Naive B cell (primary cell): ENCODE measurements at places on chromosomes 13 and 19.

DNA sequence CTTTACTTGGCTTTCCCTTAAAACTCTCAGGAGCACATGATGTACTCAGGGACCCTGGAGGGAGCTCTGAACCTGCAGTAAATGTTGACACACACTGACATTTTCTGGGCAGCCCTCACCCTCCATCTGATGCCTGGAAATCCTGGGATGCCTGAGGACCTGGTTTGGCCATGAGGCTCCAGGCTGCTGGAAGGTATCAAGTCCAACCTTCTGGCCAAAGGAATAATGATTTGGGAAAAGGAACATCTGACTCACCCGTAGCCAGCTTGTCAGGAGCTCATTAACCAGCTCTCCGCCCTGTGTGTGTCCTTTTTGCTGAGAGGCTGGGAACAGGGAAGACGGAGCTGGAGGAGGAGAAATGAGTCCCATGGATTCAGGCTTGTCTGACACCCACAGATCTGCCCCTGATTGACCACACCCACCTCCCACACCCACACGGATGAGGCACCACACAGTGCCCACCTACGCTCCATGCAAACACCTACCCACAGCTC lies 10.3 kb downstream of the ZNF558 start:
- DNase-seq = no peak

- DNase-seq = no peak
Measured at GRCh38 chr19:6133231-6133630, 2.2 kb upstream of the ACSBG2 start.

GRCh38 chr19:2421581-2422306 lies 5.6 kb downstream of the TIMM13 start:
- no peak for DNase-seq

DNA sequence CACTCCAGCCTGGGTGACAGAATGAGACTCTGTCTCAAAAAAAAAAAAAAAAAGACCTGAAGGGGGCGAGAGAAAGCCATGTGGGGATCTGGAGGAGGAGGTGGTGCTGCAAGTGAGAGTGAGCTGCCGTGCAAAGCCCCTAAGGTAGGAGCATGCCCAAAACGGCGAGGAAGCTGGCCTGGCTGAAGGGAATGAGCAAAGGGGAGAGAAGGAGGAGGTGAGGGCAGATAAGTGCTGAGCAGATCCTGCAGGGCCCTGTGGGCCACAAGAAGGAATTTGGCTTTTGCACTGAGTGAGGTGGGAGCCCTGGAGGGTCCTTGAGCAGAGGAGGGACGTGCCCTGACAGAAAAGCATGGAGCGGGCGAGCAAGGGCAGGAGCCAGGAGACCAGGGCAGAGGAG lies 19.4 kb upstream of the ADGRE5 start:
- no peak for DNase-seq

GRCh38 chr13:110506859-110507566 lies 54.5 kb downstream of the RAB20 start:
- no peak for DNase-seq
